Astrocyte (in vitro differentiated cells and primary cell): ENCODE measurements at places on chromosomes 16 and 17. TPM values are rescaled to one million over a fixed set of nuclear protein-coding genes. Genes with fewer than 3 reads are reported as not detected.
A peak's percentile ranks its signal among the peaks of the same experiment; 100 is the strongest.

GRCh38 chr16:11396241-11397048 lies 51.2 kb downstream of the RMI2 start:
- peak; percentile 21 for DNase-seq
- no peaks in the 10 kb centered on the region for H3K27me3 ChIP-seq
- H3K4me3 ChIP-seq = no peak overlapping the region
- no peak overlapping the region for H3K27ac ChIP-seq
- no peaks in the 10 kb centered on the region for H3K4me1 ChIP-seq
- no peaks in the 10 kb centered on the region for H3K36me3 ChIP-seq

DNA sequence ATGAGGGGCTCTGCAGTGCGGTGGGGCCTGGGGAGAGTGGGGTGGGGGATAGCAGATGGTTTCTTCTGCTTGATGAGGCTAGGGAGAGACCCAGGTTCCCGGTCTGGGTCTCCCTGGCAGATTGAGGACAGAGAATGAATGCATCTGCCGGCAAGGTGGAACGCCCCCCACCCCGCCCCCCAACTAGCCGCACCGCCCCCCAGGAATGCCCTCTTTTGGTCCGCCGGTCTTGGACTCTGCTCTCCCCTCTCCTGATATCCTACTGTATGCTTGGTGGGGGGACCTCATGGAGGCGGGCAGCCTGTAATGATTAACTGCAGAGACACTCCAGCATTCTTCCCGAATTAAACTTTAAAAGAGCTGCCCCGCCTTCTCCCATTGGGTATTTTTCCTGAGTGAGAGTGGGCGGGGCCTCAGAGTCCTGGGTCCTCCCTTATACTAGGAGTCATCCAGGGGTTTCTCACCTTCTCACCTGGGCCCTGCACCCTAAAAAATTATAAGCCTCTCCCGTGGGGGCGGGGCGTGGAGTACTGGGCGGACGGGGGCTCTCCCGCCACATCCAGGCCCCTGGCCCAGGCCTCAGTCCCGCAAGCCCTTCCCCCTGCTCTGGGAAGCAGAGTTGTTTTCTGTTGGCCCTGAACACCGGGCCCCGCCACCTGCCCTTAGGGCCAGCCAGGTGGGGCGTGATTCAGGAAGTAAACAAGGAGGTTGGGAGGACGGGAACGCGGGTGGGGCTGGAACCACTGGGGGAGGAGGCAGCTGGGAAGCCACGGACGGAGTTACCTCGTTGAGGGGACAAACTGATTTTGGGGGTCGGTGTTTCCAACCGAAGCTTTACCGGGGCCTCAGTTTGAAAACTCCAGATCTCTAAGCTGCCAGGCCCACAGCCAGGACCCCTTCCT lies 1.5 kb downstream of the GRB7 start:
- H3K27me3 ChIP-seq = peaks cover 9% of the 10 kb centered on the region
- peaks cover 25% of the 10 kb centered on the region for H3K4me1 ChIP-seq
- H3K27ac ChIP-seq = no peak overlapping the region
- no peaks in the 10 kb centered on the region for H3K36me3 ChIP-seq
- DNase-seq = no peak
- H3K4me3 ChIP-seq = no peak overlapping the region

GRCh38 chr17:79942591-79943346 lies 92.9 kb downstream of the TBC1D16 start:
- H3K36me3 ChIP-seq = peaks cover 3% of the 10 kb centered on the region
- H3K4me3 ChIP-seq = no peak overlapping the region
- peak; percentile 25 for DNase-seq

- H3K27ac ChIP-seq = peak overlapping the region; percentile 97
- DNase-seq = no peak
- peaks cover 45% of the 10 kb centered on the region for H3K36me3 ChIP-seq
Measured at GRCh38 chr16:1690810-1691209, 12.7 kb downstream of the JPT2 start.

Gene TEX14
- 0.09 and 0.31 TPM in 2 replicates for total RNA-seq

- no peaks in the 10 kb centered on the region for H3K27me3 ChIP-seq
- no peak for DNase-seq
- H3K4me1 ChIP-seq = no peaks in the 10 kb centered on the region
- H3K4me3 ChIP-seq = no peak overlapping the region
Measured at GRCh38 chr16:12303653-12304052, 327.1 kb downstream of the SNX29 start.

DNA sequence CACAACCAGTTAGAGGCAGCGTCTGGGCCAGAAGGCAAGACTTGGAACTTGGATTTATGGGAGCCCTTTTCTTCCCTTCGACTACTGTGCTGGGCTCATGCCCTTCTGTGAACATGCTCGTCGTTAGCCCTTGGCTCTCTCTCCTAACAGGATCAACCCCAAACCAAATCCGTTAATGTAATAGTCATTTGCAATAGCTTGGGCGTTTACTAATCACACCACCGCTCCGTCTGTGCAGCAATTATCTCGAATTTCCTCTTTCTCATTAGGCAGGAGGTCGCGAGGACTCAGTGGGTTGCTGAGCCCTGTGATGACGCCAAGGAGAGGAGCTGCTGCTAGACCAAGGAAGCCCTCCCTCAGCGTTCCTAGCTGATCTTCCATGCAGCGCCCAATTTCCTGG lies 114.7 kb downstream of the ENGASE start:
- no peak for DNase-seq
- no peak overlapping the region for H3K4me3 ChIP-seq
- no peak overlapping the region for H3K27ac ChIP-seq
- H3K36me3 ChIP-seq = no peaks in the 10 kb centered on the region

Gene KRTAP3-1
- total RNA-seq = not detected in 2 replicates

DNA sequence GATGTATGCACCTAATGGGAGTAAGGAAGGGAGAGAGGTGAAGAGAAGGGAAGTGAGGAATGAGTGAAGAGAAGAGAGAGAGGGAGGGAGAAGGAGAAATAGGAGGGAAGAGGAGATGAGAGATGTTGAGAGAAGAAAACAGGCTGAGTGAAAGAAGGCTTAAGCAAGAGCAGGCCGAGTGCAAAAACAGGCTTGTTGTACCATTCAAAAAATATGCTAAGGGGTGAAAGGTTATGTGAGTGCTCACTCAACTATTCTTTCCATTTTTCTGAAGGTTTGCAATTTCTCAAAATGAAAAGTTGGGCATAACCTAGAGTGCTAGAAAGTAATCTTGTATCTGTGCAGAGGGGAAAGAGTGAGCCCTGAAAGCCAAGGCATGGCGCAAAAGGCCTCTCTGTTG lies 22.9 kb downstream of the RPGRIP1L start:
- no peak for DNase-seq
- H3K27ac ChIP-seq = no peak overlapping the region
- no peaks in the 10 kb centered on the region for H3K4me1 ChIP-seq
- H3K36me3 ChIP-seq = peaks cover 3% of the 10 kb centered on the region
- H3K4me3 ChIP-seq = no peak overlapping the region
- H3K27me3 ChIP-seq = no peaks in the 10 kb centered on the region

DNA sequence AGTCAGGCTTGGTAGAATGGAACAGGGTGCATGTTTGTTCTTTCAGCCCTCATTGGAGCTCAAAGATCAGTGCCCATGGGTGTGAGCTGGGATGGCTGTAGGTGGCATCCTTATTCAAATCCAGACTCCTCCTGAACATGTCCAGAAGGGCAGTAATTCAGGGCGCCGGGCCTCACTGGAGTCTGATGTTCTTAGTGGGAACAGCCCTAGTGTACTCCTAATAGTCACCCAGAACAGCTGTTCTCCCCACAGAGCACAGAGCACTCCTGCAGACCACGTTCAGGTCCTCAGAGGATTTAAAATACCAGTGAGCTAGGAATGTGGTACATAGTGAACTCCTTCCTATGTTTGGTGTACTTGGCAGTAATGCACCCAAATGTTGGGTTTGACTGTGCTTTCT lies 96.2 kb downstream of the BANP start:
- H3K36me3 ChIP-seq = no peaks in the 10 kb centered on the region
- H3K4me3 ChIP-seq = no peak overlapping the region
- H3K4me1 ChIP-seq = no peaks in the 10 kb centered on the region
- H3K27me3 ChIP-seq = no peaks in the 10 kb centered on the region

- no peaks in the 10 kb centered on the region for H3K27me3 ChIP-seq
- peak; percentile 33 for DNase-seq
- H3K4me1 ChIP-seq = peaks cover 15% of the 10 kb centered on the region
- H3K36me3 ChIP-seq = peaks cover 18% of the 10 kb centered on the region
- peak overlapping the region; percentile 91 for H3K27ac ChIP-seq
- H3K4me3 ChIP-seq = peak overlapping the region; percentile 87
Measured at GRCh38 chr16:46972429-46973206, 856 bp downstream of the DNAJA2 start.

- DNase-seq = no peak
- H3K4me1 ChIP-seq = peaks cover 56% of the 10 kb centered on the region
- no peaks in the 10 kb centered on the region for H3K36me3 ChIP-seq
- H3K27me3 ChIP-seq = no peaks in the 10 kb centered on the region
- no peak overlapping the region for H3K4me3 ChIP-seq
Measured at GRCh38 chr16:66516509-66516807, 33.5 kb downstream of the TK2 start.

GRCh38 chr16:68084504-68085258 lies 489 bp upstream of the NFATC3 start:
- H3K4me3 ChIP-seq = peak overlapping the region; percentile 69
- DNase-seq = peak; percentile 85
- no peaks in the 10 kb centered on the region for H3K36me3 ChIP-seq
- H3K27me3 ChIP-seq = no peaks in the 10 kb centered on the region
- H3K4me1 ChIP-seq = peaks cover 13% of the 10 kb centered on the region
- peak overlapping the region; percentile 87 for H3K27ac ChIP-seq

DNA sequence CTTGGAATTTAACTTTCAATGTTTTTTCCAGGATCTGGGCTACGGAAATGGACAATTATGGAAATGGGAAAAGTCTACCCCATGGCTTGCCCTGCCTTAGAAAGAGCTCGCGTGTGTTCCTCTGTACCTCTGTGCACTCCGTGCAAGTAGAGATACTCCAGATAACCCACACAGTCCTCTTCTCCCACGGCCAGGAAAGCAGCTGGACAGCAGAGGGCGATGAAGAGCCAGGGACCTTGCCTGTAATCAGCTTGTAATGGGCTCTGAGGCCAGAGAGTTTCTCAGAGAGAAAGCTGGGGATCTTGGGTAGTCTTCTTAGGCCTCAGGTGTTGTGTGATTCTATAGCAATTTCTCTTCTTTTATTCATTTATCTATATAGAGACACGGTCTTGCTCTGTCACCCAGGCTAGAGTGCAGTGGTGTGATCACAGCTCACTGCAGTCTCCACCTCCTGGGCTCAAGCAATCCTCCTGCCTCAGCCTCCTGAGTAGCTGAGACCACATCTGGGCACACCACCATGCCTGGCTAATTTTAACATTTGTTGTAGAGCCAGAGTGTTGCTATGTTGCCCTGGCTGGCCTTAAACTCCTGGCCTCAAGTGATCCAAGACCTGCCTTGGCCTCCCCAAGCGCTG lies 2.4 kb upstream of the SOCS7 start:
- H3K4me1 ChIP-seq = peaks cover 15% of the 10 kb centered on the region
- H3K27me3 ChIP-seq = peaks cover 3% of the 10 kb centered on the region
- H3K4me3 ChIP-seq = no peak overlapping the region
- no peak overlapping the region for H3K27ac ChIP-seq

- no peaks in the 10 kb centered on the region for H3K4me1 ChIP-seq
- DNase-seq = no peak
- no peaks in the 10 kb centered on the region for H3K36me3 ChIP-seq
- H3K4me3 ChIP-seq = no peak overlapping the region
Measured at GRCh38 chr16:78896280-78896679, 704.3 kb downstream of the MAF start.

GRCh38 chr17:63491977-63492618 lies 15.2 kb downstream of the ACE start:
- H3K4me3 ChIP-seq = no peak overlapping the region
- DNase-seq = no peak
- H3K36me3 ChIP-seq = no peaks in the 10 kb centered on the region
- no peak overlapping the region for H3K27ac ChIP-seq

DNA sequence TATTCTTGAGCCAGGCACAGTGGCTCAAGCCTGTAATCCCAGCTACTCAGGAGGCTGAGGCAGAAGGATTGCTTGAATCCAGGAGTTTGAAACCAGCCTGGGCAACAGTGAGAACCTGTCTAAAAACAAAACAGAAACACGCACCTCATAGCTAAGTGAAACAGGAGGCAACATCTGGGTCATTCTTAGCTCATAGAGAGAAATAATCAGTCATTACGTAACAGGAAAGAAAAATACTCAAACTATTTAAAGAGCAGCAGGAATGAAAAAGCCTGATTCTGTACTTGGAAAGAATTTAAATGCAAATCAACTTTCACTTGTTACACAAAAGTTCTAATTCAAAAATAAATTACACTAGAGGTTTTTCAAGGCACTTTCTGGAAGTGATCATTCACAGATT lies 17.2 kb downstream of the CHCT1 start:
- no peaks in the 10 kb centered on the region for H3K27me3 ChIP-seq
- H3K4me1 ChIP-seq = peaks cover 12% of the 10 kb centered on the region
- H3K27ac ChIP-seq = no peak overlapping the region

DNA sequence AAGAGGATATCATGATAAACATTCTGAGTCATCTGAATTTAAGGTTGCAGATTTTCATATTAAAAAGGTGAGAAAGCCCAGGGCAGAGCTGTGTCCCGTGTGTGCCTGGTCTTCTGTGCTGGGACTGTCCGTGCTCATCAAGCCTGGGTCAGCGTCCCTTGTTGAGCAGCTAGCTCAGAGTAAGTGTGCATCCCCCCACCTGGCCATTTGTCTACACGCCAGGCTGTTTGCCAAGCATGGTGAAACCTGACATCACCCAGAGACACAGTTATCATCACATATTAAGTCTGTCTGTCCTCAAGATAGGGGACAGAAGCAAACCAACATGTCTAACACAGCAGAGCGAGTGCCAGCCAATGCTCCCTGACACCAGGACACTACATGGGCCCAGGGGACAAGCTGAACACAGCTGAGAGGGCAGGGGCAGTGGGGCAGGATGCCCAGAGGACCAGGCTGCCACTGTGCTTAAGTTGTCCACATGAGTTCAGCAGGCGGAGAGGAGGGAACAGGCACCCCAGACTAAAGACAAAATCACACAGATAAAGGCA lies 57.9 kb upstream of the CNEP1R1 start:
- H3K4me1 ChIP-seq = peaks cover 3% of the 10 kb centered on the region
- H3K27ac ChIP-seq = no peak overlapping the region
- peaks cover 15% of the 10 kb centered on the region for H3K27me3 ChIP-seq
- H3K4me3 ChIP-seq = no peak overlapping the region

Gene KRT14
- total RNA-seq = 1.0 and 2.2 TPM in 2 replicates

DNA sequence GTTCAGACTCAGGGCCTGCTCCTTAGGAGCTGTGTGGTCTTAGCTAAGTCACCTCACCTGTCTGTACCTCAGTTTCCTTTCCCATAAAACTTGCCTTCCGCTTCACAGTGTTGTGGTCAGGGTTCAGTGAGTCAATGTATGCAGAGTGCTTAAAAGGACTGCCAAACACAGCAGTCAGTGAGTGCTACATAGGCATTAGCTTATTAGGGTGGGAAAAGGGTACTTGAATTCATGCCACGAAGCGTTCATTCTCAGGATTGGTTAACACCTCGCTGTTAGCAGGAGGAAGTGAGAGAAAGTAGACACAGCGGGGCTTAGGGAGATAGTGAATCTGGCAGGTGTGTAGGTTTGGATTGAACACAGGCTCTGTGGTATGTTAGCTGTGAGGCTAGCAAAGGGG lies 155.2 kb downstream of the SHISA9 start:
- no peaks in the 10 kb centered on the region for H3K27me3 ChIP-seq
- H3K4me3 ChIP-seq = no peak overlapping the region
- DNase-seq = no peak
- H3K27ac ChIP-seq = no peak overlapping the region
- no peaks in the 10 kb centered on the region for H3K36me3 ChIP-seq
